ENCODE measurements at places on chromosomes 13 and 19. TPM values are rescaled to one million over a fixed set of nuclear protein-coding genes. Genes with fewer than 3 reads are reported as not detected.

DNA sequence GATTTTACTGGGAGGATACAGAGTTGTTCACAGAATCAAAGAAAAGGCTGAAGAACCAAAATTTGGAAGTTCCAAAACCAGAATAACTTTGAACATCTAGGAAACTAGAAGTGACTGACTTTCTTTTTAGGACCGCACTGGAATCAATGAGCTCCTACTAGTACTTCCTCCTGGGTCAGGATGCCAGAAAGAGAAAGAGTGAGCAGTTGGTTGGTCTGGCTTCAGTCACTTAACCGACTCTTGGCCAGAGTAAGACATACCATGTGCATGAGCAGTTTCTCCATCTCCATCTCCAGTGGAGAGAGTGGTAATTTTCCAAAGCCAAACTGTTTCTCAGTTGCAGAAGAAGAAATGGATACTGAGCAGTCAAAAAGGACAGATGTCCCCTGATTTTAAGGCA is 27.1 kb upstream of the MTUS2 start:
- no peak for DNase-seq

DNA sequence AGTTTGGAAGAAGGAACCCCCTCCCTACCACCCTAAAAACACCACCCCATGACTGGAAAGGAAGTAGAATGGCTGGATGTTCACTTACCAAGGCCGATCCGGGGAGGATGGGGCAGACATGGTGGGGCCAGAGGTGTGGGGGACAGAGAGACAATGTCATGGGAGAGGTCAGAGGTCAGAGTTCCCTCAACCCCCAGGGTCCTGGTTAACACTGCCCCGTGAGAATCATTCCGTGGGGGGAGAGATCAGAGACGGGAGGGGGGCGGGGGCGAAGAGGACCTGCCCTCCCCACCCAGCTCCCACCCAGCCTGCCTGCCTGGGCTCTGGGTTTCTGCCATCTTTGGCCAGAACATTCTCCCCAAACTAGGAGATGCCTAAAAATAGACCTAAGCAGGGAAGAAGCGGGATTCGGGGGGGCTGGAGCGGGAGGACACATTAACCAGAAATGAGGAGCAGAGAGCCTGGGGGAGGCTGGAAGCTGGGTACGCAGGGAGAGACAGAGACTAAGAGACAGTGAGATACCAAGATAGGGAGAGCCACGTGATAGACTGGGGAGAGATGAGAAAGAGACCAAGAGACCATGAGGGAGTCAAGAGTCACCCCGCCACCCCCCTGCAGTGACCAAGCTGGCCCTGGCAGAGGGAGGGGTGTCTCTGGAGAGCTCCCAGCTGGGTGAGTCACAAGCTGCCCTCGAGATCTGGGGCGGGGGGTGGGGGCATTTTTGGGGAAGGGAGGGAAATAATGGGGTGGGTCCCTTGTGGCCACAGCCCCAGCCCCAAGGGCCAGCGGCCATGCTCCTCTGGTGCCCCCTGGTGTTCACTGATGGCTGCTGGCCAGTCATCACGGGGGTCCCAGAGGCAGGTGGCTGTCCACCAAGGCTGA is 6.1 kb upstream of the KANK2 start:
- no peak for DNase-seq

- DNase-seq, result no peak
These were observed 18.4 kb downstream of the FOXO1 start for GRCh38 chr13:40648040-40648439.

- DNase-seq, result peak; percentile 85
These were observed 11.6 kb upstream of the CNMD start for GRCh38 chr13:52751196-52751595.

Gene CYSLTR2
- total RNA-seq, result not detected

DNA sequence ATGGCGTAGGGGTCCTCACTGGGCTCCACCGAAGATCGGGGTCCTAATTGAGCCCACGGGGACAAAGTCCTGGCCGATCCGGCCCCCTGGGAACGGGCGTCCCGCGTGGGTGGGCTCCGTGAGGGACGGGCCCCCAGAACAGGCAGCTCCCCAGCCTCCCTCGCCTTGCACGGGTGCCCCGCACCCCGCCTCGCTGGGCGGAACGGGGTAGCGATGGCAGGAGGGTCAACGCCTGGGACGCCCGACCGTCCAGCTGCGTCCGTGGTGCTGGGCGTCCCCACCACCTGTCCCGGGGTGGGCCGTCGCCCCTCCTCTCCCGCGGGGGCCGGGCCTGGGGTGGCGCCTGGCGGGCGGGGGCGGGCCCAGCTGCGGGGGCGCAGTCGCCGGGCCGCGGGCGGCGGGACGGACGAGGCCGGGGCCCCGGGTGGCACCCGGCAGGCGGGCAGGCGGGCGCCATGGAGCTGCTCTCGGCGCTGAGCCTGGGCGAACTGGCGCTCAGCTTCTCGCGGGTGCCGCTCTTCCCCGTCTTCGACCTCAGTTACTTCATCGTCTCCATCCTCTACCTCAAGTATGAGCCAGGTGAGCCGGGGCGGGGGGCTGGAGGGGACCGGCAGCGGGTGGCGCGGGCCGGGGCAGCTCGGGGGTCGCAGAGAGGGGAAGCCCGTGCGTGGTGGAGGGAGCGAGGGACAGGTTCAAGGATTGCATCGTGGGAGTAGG is at the start of gene TMEM38A:
TSS of gene TMEM38A (plus strand) at position 377 of the 717 bp plus-strand sequence. CDS start at position 456, 79 bp downstream.
- no peak for DNase-seq

GRCh38 chr19:13633109-13633508 is 126.8 kb upstream of the CACNA1A start:
- no peak for DNase-seq

Gene MICU2
- 35.4 TPM for total RNA-seq

Gene CEACAM5
- not detected for total RNA-seq

Gene NR1H2
- total RNA-seq, result 43.9 TPM

DNA sequence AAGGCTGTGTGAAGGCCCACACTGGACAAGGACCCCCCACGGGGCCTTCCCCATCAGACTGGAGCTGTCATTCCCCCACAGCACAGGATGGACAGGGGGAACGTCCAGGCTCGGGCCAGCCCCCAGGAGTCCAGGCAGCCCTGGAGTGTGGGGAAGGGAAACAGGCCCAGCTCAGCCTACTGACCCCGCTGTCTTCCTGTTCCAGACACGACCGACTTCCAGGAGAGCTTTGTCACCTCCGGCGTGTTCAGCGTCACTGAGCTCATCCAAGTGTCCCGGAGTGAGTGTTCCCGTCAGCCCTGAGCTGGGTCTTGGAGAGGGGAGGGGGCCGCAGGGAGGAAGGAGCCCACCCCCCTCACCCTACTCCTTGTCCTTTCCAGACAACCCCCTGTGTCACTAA is 47.0 kb downstream of the SMIM24 start:
- no peak for DNase-seq

Gene ZNF43
- total RNA-seq, result 6.2 TPM

DNA sequence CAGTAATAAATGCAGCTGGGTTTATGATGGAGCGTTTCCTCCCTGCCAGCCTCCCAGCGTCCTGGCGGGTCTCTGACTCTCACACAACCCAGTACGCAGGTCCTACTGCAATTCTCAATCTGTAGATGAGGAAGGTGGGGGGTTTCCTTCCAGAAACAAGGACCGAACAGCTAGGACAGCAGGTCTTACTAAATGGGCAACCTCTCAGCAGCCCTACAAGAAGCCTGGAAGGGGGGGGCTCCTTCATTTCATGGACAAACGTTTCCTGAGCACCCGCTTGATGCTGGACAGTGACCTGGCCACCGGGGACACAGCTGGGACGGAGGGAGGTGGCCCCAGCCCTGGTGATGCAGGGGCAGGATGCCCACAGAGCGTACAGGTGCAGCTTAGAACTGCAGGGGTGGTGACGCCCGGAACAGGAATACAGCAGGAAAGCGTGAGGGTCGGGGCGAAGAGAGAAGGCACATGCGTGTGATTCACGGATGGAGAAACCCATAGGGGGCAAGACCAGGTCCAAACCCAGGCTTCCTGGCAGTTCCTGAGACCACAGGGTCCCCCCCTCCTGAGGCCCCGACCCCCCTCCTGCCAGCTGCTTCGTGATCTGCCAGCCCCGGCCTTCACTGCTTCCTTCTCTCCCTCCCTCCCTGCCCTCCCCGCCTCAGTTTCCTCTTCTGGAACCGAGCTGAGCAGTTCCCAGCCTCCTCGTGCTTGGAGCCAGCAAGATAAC is 732 bp upstream of the C2CD4C start:
- no peak for DNase-seq

DNA sequence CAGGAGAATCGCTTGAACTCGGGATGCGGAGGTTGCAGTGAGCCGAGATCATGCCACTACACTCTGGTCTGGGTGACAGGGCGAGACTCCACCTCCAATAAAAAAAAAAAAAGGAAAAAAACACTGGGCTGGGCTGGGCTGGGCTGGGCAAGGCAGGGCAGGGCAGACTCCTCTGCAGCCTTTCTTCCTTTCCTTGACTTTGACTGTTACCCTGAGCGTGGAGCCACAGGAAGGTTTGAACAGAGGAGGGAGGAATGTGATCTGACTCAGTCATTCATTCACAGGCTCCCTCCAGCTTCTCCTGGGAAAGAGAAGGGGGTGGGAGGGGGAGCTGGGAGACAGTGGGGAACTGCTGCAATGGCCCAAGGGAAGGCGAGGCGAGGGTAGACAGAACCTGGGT is 2.7 kb upstream of the ACTN4 start:
- DNase-seq, result no peak

- DNase-seq, result no peak
These were observed 110.2 kb downstream of the RAP2A start for GRCh38 chr13:97544031-97544765.

- DNase-seq, result peak; percentile 70
These were observed at the start of gene WASF3 for GRCh38 chr13:26557393-26558073. Gene WASF3, plus strand, starts transcription at chr13:26557683. Its CDS starts 84,588 bp downstream, at chr13:26642271.

GRCh38 chr19:3479834-3480215 is 500 bp downstream of the SMIM24 start:
- DNase-seq, result no peak

Gene MLNR
- not detected for total RNA-seq
